ENCODE measurements at places on chromosomes 2 and 18.
A peak's percentile ranks its signal among the peaks of the same experiment; 100 is the strongest.

DNA sequence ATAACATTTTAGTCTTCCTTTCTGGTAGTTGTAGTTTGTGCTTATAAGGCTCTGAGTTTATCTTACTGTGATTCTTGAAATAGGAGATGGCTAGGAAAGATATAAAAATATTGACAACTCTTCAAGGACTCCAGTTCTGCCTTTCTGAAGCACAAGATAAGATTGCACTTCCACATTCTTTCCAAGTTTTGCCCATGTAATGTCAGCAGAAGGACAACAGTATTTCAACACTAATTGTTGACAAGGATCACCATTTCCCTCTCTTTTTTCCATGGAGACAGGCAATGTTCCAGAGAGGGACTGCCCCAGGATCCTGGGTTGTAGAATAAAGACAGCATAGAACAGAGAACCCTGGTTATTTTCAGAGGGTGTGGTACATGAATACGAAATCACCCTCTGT, 279.1 kb upstream of the CNTNAP5 start:
- no peak for DNase-seq

GRCh38 chr2:72378753-72379348, 231.2 kb upstream of the CYP26B1 start:
- no peak for DNase-seq

GRCh38 chr18:9694952-9695495, 13.1 kb upstream of the RAB31 start:
- DNase-seq = no peak

- no peak for DNase-seq
Measured at GRCh38 chr2:42843131-42843530, 50.7 kb upstream of the HAAO start.

DNA sequence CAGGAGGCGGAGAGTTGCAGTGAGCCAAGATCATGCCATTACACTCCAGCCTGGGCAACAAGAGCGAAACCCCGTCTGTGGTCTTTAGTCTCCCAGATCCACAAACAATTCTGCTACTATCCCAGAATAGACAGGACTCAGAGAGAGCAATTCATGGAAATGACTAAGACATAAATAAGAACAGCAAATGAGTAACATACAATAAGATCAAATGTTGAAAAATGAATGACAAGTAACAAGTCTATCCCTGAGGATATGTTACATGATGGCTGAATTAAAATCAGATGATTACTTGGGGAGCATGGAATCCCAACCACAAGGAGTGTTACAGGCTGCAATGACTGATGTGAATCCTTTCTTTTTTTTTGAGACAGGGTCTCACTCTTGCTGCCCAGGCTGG, 10.3 kb downstream of the ARL5A start:
- no peak for DNase-seq

GRCh38 chr2:164496881-164497280, 124.4 kb downstream of the GRB14 start:
- no peak for DNase-seq

DNA sequence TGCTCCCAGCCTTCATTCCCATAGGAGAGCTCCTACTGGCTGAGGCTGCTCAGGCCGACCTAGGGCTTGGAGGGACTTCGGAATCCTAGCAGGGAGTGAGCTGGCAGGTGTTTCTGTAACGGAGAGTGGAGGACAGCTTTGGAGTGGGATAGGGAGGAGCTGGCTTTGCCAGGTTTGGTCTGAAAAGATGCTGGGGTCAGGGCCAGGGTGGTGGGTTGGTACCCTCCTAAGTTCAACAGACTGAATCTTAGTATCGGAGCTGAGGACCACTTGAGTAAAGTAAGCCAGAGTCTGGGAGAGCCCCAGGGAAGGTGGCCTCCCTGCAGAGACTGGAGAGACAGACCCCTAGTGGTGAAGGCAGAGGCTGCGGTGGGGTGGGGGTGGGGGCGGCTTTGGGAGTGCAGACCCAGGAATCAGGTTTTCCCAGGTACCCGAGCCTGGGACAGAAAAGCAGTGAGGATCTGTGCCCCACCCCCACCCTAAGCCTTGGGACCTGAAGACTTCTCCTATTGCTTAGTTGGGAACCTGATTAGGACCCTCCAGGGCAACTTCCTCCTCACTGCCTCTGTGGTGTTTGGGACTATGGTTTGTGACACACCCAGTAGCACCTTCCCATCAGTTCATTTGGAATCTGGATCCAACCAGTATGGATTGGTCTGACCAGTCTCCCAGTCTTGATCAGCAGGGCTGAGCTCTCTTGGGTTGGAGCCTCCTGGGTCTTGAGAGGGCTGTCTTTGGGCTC, 3.0 kb downstream of the CNNM4 start:
- no peak for DNase-seq

DNA sequence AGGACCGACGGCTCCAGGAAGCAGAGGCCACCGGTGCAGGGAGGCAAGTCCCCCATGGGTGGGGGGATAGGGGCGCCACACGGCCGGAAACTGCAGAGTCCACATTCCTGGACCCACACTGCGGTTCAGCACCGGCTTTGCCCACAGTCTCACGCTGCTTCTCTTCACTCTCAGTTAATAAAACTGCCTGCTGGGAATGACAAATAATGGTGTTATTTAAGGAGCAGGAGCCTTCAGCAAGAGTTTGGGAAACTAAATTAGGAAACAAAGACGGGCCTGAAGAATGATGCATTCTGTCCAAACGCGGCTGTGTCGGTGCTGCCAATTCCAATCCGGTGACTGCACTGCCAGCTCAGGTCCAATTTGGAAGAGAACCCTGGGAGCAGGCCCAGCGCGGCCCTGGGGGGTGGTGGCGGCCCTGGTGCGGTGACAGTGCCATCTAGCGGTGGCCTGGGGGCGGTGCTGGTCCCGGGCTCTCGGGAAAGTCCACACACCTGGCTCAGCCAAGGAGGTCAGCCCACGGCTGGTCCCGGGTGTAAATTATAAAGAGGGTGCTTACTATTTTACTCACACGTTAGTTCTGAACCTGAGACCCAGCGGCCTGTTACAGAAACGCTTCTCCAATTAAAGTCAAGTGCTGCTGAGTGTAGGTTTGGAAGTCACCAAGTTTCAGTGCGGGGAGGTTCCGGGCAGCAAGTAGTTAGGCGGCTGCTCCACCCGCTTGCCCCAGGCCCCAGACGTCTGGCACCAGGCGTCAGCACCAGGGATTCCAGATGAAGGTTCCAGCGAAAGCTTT, 73.1 kb upstream of the PXDN start:
- DNase-seq = peak; percentile 60

DNA sequence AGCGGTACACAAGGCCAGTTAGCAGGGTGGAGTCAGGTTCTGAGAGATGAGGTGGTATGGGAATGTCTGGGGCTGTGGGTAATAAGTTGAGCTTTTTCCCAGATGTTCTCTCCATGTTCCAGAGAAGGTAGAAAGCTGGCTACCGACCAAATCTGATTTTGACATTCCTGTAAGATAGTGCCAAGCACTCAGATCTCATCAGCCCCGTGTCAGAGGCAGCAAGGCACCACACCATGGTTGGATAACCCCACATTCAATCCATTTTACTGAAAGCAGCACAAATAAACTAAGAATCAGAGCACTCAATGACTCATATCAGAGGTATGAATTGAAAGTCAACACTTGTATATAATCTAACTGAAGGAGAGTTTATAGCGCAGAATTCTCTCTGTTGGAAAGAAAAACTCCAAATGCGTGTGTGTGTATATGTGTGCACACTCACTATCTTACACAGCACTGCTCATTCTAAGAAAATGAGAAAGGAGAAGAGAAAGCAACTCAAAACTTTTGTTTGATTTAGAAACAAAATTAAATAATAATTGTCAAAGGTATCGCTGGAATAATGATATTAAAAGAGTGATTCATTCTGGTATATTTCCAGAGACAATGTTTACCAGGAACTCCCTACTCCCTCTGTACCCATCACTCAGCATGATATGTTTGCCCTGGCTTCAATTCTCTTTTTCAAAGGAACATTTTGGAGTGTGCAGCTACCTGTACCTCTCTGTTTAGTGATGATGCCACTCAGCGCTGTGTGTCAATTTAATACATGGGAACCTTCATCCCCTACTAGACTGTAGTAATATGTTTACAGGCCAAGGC, 375.1 kb upstream of the ID2 start:
- DNase-seq = no peak

DNA sequence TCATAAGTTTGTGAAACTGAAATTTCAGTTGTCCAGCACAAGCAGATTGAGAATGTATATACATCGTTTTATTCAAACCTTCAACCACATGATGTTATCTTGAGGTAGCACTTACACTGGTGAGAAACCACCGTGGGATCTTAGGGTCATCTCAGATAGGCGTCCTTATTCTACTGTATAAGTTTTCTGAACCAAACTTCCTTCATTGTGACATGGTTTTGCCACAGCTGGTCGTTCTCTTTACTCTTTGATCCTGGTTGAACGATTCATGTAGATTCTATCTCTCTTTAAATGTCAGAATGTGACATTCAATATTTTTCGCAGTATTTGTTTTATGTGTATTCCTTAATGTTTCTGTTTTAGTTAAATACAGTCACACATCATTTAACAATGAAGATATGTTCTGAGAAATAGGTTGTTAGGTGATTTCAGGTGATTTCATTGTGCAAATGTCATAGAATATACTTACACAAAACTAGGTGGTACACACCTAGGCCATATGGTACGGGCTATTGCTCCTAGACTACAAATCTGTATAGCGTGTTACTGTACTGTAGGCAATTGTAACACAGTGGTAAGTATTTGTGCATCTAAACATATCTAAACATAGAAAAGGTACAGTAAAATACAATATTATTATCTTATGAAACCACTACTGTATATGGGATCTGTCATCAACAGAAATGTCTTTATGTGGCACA, 17.9 kb upstream of the ARHGAP25 start:
- DNase-seq = no peak

DNA sequence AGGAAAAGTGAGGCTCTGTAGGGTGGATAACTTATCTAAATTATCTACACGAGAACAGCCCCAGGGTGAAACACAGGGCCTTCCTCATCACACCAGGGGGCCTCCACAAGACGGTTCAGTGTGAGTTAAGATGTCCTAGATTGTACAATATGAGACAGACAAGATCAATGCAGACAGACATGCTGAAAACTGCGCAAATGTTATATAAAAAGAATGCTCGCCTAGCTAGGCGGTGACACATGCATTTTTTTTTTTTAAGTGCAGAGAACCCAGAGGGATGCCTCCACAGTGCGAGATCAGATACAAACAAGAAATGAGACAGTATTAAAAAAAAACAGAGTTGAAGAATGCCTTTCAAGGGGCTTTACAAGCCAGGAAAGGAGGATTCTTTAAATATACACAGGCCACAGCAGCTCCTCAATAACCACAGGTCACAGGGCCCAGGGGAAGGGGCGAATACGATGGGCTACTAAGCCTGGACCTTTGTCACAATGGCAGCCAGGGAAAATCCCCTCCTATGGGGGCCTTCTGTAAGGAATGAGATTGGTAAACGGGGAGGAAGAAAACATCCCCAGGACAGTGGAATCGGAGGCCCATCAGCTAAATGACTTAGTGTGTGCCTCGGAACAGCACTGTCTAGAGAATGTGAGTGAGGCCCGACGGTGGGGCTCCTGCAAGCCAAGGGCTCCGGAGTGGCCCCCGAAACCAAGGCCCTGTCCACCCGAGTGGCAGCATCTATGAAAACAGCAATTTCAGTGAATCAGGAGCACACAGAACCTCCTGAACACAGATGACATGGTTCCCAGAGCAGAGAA, 48.9 kb downstream of the ADCY3 start:
- no peak for DNase-seq

DNA sequence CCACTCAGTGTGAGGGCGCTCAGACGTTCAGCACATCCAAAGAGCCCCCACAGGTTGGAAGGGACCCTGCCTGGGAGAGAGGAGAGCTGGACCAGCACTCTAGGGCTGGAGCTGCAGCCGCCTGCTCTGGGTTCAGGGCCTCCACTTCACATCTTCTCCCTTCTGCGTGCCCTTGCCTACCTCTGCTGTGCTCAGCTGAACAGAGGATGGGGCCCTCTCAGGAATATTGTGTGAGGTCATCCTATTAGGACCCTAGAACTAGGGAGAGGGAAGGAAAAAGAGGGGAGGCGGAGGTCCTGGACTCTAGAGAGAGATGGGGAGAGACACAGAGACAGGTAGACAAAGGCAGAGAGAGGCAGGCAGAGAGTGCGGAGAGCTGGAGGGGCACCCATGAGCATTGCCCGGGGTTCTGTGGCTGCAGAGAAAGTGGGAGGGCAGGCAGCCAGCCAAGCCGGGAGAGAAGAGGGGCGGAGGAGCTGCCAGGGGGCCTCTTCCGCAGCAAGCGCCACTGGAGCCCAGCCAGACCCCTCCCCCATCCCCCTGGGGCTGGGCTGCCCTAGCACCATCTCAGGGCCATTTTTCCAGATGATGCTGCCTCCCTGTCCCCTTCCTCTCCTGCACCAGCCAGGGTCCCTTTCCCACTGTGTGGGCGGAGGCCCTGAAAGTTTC, 8.3 kb upstream of the TNS1 start:
- no peak for DNase-seq

DNA sequence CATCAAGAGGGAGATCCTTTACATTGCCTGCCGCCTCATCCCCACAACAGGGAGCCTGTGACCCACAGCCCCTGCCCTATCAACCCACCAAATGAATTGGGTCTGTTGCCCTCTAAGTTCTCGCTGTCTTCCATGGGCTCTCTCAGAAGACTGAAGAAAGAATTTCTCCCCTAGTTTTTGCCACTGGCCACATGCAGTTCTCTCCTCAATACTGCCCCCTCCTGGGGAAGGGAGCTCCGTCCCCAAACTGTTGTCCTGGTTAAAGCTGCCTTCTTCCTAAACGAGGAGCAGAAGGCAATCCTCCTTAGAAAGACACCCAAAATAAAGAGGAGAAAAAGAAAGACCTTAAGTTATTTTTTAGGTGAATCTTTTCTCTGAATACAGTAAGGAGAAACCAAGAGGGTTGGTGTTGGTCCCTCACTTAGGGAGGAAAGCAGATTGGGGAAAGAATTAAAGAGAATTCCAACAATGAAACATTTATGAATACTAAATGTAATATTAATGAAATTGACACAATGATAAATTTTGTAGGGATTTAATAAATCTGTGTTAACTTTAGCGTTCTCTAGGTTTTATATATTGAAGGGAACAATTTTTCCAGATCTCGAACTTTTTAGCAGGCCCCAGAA, 31.1 kb upstream of the SATB2 start:
- no peak for DNase-seq

DNA sequence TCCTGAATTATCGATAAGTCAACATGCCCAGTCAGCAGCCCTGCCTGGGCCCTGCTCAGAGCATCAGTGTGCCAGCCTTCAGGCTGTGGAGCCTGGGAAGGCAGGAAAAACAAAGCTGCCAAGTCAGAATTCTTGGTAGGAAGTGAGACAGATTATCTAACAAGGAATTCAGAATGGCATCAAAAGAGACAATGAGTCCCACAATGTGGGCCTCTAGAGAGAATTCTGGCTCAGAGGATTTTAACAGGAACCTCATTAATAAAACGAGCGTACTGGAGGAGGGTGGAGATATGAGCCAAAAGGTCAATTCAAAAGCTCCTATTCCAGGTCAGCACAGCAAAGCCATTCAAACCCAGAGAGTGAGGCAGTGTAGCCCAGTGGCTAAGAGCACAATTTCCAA, 327.6 kb upstream of the MMADHC start:
- DNase-seq = no peak

DNA sequence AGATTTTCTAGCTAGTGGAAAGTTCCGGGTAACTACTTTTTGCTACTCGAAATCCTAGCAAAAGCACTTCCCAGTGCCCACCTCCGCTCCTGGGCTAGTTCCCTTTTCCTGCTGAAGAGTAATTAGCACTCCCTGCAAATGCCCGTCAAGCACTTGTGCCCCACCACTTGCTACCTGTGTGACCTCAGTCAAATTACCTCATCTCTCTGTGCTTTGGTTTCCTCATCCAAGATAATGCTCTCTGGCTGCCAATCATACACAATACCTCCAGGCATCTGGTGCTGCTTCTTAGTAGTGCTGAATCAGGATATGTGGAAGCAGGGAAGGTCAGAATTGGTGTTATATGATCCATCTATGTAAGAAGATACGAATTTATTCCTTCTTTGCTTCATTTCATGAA, 102.1 kb upstream of the CDCA7 start:
- no peak for DNase-seq
